Stimulated activated naive CD4-positive, alpha-beta T cell (primary cell): ENCODE measurements at places on chromosomes 13 and 19.

GRCh38 chr19:18715416-18715815, 31.9 kb downstream of the CRTC1 start:
- no peak for DNase-seq

DNA sequence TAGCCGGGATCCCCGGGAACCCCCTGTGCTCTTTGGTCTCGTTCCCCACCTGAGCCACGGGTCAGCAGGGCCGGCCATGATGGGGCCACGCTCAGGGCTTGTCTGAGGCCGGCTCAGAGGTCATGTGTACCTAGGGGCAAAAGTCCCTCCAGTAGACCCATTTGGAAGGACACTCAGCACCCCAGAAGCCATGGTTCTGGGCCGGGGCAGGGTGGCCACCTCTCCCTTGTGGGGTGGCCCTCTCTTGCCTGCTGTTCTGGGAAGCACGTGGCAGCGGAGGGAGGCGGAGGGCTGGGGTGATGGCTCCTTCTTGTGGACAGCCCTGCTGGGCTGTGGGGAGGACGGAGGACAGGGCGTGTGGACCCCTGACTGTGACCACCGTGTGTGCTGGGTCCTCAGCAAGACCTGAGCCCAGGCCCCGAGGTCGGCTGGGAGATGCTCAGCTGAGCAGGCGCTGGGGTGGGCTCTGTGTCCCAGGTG, 6.4 kb upstream of the PEAK3 start:
- no peak for DNase-seq

- DNase-seq: no peak
Measured at GRCh38 chr13:77874406-77874805, 44.2 kb downstream of the EDNRB start.

DNA sequence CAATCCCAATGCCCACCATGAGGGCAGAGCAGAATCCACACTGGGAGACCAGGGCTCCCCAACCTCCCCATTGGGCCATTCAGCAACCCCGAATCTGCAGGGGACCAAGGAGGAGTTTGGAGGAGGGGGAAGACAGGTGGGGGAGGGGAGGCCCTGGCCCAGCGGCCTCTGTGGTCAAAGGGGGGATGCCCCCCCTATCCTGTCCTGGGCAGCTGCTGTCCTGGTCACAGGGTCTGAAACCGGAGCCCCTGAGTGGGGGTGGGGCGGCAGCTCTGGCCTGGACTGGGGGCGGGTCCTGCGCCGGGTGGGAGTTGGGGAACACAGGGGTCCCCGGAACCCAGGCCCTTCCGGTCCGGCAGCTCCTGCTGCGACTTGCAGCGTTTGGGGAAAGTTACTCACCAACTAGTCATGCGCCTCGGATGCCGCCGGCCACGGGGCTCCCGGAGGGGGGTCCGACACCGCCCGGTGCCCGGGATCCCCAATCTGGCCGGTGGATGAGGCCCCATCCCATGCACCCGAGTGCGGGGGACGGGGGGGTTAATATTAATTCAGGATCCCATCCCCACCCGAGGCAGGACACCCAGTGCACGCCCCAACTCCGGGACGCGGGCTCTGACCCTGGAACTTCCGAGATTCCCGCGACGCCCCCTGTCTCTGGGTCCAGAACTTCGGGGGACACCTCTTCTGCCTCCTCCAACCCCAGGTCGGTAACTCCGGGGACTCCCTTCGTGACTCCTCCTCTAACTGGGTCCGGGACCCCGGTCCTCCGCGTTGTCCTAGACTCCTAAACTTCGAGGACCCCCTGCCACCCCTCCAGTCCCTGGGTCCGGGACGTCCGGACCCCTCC, 872 bp downstream of the HOMER3 start:
- DNase-seq: no peak

GRCh38 chr13:41111454-41111853, 21.1 kb downstream of the KBTBD6 start:
- DNase-seq: no peak

DNA sequence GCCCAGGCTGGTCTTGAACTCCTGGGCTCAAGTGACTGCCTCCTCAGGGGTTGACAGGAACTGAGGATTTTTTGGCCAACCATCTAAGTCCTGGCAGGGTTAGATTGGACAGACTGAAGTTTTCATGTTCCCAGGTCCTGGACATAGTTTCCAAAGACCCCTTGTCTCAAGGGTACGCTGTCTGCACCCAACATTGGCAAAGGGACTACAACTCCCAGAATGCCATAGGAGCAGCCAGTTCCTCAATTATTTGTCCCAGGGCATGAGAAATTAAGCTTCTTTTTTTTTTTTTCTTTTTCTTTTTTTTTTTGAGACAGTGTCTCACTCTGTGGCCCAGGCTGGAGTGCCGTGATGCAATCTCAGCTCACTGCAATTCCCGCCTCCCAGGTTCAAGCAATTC, 6.9 kb downstream of the GYS1 start:
- DNase-seq: no peak

DNA sequence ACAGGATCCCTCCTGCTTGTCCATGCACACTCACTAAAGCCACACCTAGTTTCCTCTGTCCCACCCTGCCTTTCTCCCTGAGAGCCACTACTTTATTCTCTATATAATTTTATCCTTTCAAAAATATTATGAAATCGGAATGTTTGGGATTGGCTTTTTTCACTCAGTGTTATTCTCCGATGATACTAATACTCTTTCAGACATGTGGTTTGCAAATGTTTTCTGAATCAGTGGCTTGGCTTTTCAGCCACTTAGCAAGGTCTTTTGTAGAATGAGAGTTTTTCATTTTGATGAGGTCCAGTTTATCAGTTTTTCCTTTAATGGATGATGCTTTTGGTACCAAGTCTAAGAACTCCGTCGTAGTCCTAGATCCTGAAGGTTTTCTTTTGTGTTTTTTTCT, 11.6 kb downstream of the SPATA13 start:
- DNase-seq: no peak

DNA sequence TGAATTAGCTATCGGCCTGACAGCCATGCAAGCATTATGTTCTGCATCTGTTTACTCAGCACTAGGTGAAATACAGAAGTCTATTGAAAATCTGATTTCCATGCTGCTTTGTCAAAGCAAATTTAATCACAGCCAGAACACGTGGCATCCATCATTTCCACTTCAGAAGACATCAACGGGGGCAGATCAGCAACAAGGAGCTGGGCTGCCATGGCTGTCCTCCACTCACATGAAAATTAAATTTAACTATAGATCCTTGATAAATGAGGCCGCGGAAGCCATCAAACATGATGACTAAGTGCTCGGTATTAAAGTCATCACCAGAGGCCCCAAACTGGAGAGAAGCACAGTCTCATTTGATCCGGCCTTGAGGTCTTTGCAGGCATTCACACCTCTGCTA, 443.5 kb downstream of the HS6ST3 start:
- DNase-seq: no peak

GRCh38 chr13:97695684-97696083, 257.8 kb upstream of the IPO5 start:
- DNase-seq: no peak

- no peak for DNase-seq
Measured at GRCh38 chr13:103272770-103273169, 206.6 kb upstream of the SLC10A2 start.
